ENCODE measurements at places on chromosomes 12 and 14.

DNA sequence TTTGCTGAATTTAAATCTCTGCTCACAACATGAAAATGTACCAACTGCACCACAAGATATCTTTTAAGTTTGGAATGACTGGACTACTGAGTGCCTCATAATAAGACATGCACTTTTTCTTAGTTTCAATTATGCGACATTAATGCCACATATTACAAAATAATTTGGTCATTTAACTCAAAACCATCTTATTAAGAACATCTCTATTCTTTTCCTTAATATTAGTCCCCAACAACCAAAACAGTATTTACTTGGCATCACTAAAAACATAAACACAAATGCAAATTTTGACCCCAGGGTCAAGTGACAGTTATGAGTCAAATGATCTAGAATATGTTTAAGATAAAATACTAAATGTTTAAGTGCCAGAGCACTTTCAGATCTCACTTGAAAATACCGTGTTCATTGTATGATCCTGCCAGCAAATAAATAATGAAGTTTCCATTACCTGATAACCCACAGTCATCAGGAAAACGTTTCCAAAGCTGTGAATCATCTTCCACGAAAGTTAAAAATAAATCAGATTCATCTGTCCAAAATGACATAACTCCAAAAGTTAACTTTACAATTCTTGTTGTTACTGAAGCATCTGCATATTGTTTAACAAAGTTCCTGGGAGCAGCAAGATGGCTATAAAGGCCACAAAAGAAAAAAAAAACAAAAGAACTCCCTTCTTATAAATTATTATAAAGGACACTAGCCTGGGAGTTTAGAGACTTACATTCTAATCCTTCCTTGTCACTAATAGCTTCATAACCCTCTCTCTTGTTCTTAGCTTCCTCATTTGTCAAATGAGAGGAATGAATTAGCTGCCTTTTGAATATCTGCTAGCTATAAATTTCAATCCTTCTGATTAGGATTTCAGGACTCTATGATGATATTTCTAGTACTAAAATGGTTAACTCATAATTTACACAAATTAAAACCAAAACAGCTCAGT lies 30.5 kb upstream of the AP4S1 start:
- DNase-seq = peak; percentile 46

- DNase-seq = no peak
Observed at GRCh38 chr14:71314717-71315116, 407.5 kb downstream of the PCNX1 start.

GRCh38 chr14:55546212-55546874 lies 33.7 kb upstream of the KTN1 start:
- DNase-seq = no peak

DNA sequence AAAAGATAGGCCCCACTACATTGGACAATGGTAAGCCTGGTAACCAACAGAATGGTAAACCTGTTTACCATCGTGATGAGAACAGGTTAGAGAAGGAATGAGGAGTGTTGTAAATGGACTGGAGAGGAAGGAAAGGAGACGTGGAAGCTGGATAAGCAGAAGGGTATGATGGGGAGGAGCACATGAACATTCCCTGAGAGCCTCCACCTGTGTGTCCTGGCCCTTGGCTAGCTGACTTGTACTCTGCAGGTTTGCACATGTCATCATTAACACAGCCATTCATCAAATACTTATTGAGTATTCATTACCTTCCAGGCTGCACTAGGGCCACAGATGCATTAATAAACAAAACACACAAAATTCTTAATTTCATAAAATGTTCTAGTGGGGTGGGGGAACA lies 4.3 kb upstream of the IL26 start:
- no peak for DNase-seq

GRCh38 chr12:98419795-98420404 lies 95.5 kb upstream of the TMPO start:
- no peak for DNase-seq

- peak; percentile 94 for DNase-seq
Observed at GRCh38 chr14:96905825-96906224, 108.6 kb downstream of the VRK1 start.

GRCh38 chr12:94074980-94075629 lies 73.3 kb upstream of the PLXNC1 start:
- peak; percentile 83 for DNase-seq

DNA sequence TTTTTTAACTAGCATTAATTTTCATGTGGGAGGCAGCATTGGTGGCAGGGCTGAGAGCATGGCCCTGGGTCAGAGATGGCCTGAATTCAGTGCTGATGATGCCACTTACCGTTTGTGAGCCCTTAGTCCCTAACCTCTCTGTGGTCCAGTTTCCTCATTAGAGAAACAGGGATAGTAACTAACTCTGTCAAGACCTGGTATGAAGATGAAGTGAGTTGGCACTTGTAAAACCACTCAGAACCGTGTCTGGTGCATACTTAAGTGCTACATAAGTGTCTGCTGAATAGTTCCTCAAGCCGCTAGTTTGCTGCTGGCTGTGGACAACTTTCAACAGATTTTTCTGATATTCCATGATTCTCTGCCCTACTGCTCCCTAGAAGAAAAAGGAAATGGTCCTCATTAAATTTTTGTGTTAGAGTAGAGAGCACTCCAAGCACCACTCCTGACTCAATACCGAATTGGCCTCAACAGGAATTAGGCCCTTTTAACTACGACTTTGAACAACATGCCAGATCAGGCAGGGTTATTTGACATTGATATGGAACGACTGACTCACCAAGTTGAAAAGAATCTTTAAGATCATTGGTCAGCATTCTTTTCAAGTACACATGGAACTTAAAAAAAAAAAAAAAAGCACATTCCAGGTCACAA lies 250.2 kb downstream of the ANO2 start:
- DNase-seq = no peak

DNA sequence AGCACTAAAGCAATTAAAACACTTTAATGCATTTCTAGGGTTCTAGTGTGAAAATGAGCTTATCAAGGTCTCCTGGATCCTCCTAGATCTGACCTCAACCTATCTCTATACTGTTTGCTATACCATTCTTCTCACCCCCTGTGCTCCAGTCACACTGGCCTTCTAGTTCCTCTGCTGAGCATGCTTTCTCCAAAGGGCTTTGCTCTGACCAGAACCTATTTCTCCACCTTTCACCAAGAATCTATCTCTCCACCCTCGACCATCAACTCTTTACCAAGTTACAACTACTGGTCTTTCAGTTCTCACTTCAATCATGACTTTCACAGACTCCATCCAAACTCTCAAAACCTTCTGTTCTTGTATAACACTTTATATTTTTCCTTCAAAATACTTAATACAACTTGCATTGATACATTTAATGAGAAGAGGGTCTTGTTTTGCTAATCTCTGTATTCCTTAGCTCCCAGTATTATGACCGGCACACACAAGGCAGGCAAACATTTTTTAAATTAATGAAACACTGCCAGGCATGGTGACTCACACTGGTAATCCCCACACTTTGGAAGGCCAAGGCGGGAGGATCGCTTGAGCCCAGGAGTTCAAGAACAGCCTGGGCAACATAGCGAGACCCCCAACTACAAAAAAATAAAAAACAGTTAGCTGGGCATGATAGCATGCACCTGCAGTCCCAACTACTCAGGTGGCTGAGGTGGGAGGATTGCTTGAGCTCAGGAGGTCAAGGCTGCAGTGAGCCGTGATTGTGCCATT lies 22.8 kb downstream of the PPP1R12A start:
- no peak for DNase-seq

DNA sequence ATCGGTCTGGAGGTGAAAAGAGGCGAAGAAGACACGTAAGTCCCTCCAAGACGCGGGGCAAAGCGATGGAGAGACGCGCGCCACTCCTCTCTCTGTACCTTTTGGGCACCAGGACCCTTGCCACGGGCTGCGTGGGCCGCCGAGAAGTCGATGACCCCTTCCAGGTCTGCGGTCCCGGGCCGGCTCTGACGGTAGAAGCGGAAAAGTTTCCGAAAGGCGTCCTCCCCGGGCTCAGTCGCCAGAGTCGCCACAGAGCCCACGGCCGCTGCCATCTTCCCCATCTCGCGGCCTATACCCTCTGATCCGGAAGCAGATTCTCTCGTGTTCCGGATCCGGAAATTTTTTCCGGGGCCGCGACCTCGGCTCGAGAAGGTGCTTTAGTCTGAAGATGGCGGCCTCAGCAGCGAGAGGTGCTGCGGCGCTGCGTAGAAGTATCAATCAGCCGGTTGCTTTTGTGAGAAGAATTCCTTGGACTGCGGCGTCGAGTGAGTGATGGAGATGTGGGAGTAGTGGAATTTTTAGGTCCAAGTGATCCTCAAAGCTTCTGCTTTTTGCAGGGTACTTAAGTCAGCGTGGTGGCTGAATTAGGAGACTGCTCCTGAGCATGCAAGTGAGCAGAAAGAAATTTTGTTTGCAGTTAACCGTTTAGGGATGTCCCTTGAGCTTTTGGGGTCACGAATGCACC lies at the start of the genes ALKBH1 and SLIRP:
ALKBH1 (minus strand) TSS at position 300 of the 685 bp plus-strand sequence; CDS start at position 281, 19 bp downstream.
SLIRP (plus strand) TSS at position 380 of the 685 bp plus-strand sequence; CDS start at position 389, 9 bp downstream.
- peak; percentile 81 for DNase-seq

GRCh38 chr12:76866726-76867125 lies 12.1 kb downstream of the CSRP2 start:
- no peak for DNase-seq

Data from inflammatory macrophage treated with lipopolysaccharide for 1 hour (primary cell).